ENCODE measurements at places on chromosomes 1 and 21.

GRCh38 chr21:43840259-43840658 lies 24.8 kb upstream of the AGPAT3 start:
- DNase-seq: no peak

DNA sequence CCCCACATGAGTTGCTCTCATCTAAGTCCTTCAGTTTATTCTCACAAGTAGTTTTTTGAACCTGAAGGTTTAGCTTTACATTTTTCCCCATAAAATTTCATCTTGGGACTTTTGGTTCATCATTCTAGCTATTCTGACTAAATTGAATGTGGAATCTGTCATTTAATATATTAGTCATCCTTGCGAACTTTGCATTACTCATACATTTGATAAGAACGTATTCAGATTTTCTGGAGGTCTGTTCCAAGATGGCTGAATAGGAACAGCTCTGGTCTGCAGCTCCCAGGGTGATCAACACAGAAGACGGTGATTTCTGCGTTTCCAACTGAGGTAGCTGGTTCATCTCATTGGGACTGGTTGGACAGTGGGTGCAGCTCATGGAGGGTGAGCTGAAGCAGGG lies 59.8 kb upstream of the CSF1 start:
- no peak for DNase-seq

DNA sequence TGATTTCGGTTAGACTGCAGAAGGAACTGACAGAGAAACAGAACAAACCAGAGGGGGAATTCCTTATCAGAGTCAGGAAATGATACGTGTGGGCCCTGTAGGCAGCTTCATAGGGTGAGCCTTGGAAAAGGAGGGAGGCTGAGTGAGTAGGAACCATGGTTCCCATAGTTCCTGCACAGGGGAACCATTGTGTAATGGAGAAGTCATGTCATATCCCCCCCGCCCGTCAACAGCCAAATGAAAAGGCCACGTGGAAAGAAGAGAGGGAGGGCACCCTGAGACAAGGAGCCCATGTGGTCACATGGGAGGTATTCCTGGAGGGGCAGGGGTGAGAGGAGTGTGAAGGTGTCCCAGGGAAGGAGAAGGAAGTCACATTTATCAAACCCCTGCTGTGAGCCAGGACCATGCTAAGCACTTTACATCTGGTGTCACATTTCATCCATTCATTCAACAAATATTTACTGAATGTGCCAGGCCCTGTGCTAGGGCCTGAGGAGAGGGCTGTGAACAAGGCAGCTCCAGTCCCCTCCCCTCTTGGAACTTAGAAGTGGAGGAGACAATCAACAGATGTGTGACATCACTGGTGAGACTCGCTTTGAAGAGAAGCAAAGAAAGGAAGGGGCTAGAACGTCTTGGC lies 15.7 kb upstream of the FGR start:
- peak; percentile 59 for DNase-seq

GRCh38 chr1:213650603-213651002 lies 337.2 kb upstream of the PROX1 start:
- DNase-seq: no peak

- DNase-seq: no peak
These were observed 116.3 kb downstream of the AK5 start for GRCh38 chr1:77398152-77398551.

DNA sequence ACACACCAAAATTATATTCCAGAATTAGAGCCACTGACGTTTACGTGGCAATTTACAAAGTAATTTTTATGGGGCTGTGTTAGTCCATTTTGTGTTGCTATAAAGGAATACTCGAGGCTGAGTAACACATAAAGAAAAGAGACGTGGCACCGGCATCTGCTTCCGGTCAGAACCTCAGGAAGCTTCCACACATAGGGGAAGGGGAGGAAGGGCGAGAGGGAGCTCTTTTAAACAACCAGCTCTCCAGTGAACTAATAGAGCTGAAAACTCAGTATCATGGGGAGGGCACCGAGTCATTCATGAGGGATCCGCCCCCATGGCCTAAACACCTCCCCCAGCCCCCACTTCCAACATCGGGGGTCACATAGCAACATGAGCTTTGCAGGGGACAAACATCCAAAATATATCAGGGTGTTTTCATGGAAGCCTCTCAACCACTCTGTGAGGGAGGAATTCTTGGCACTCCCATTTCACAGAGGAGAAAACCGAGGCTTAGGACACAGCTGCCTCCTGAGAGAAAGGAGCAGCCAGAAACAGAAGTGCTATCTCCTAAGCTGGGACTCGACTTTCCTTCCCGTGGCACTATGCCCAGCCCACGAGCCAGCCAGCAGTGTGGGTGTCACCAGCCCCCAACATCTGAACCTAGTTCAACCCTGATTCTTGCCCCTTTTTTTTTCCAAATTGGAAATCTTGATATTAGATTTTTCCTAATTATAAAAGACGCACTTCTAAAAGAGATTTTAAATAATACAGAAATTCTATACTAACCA lies 29.2 kb downstream of the MIS18A start:
- DNase-seq: no peak

DNA sequence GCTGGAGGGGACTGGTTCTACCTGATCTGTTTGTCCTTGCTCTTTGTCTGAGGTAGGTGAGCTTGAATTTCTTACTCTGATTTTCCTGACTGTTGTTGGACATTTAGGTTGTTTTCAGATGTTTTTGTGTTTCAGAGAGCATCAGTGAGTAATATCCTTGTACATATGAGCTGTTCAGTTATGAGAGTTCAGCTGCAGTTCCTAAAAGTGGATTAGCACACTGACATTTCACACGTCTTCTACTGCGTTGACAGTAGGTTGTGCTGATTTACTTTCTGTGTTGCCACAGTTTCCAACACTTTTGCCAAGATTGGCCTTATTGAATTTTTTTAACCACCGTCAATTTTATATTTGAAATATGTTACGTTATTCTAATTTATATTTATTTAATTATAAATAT lies 27.7 kb downstream of the CXADR start:
- no peak for DNase-seq

DNA sequence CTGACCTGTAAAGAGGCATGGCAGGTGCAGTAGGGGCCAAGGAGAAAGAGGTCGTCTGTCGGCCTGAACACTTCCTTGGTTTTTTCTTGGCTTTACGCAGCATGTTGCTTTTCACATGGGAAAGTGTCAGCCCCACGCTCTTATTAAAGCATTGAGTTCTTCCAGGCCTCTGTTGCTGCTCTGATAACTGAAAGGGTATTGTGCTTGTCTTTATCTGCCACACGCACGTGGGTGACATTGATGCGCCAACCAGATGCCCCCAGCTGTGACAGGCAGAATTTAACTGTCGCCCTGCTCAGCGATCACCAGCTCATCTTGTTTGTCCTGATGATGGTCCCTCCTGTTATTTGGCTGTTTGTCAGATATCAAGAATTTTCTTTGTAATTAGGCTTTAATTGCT lies 76.5 kb downstream of the GALNT2 start:
- no peak for DNase-seq

DNA sequence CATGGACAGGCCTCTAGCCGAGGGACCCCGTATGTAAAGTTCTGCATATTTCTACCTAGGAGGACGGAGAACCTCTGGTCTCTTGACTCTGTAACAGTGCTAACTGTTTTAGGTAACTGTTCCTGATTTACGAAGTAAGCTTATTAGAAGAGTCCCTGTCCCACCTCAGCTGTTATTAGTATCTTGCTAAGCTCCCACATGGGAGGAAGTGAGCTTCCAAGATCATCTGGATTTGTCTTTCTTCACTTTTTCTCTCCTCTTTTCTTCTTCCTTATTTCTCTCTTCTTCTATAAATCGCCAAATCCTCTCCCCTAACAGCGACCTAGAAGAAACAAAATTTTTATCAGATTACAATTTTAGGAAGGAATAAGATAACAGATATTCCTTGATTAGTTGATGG lies 4.4 kb downstream of the CD53 start:
- DNase-seq: no peak

- DNase-seq: no peak
These were observed 440 bp downstream of the PIGP start for GRCh38 chr21:37072274-37072987.

DNA sequence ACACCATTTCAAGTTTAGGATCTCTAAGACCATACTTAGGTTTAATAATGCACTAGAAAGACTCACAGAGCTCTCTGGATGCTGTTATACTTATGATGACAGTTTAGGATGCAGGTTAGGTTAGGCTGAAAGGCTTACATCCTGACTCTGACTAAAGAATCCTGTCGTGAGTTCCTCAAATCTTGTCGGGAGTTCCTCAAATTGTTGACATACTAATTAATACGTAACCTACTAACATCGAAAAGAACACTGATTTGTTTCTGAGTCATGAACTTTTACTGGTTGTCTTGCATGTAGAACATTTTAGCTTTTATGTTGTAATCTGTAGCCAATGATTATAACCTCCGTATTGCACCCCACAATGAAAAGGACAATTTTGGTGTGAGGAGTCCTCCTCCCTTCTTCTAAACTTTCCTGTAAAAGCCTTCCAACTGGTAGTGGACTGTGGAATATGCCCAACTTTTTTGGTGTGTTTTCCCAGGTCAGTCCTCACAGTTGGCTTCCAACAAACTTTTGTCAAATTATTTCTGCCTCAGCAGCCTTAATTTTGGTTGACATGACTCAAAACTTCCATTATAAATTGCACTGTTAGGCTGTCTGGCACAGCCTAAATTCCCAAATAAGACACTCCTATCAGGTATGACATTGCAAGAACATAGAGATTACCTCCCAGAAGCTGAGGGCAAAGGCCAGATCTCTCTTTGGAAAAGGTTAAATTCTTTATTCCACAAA lies 107.9 kb upstream of the PALMD start:
- no peak for DNase-seq

GRCh38 chr21:45264912-45265515 lies 22.7 kb downstream of the POFUT2 start:
- DNase-seq: no peak

All from fibroblast of villous mesenchyme (primary cell).